ENCODE measurements at places on chromosomes 3 and 15.

GRCh38 chr3:124113485-124113884, 121.6 kb upstream of the ROPN1 start:
- DNase-seq, result no peak

DNA sequence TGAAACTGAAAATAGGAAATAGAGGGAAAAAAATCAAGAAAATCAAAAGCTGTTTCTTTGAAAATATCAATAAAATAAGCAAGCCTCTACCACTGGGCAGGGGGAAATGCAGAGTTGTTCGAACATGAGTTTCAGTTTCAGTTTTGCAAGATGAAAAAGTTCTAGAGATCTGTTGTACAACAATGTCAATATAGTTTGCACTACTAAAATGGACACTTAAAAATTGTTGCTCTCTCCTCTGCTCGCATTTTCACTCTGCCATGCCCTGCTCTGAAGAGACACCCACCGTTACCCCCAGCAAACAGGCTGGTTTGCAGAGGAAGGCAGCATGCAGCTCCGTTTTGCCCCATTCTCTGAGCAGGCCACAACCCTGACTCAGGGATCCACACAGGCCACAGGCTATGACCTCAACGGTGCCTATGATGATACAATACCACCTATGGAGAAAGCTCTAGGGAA, 64.5 kb downstream of the ZNF148 start:
- no peak for DNase-seq

- no peak for DNase-seq
Observed at GRCh38 chr3:186810336-186810996, 4.2 kb upstream of the RFC4 start.

GRCh38 chr15:39781967-39782302, 706 bp downstream of the FSIP1 start:
- DNase-seq, result no peak

GRCh38 chr3:79081335-79081734, 686.5 kb downstream of the ROBO1 start:
- DNase-seq, result no peak

DNA sequence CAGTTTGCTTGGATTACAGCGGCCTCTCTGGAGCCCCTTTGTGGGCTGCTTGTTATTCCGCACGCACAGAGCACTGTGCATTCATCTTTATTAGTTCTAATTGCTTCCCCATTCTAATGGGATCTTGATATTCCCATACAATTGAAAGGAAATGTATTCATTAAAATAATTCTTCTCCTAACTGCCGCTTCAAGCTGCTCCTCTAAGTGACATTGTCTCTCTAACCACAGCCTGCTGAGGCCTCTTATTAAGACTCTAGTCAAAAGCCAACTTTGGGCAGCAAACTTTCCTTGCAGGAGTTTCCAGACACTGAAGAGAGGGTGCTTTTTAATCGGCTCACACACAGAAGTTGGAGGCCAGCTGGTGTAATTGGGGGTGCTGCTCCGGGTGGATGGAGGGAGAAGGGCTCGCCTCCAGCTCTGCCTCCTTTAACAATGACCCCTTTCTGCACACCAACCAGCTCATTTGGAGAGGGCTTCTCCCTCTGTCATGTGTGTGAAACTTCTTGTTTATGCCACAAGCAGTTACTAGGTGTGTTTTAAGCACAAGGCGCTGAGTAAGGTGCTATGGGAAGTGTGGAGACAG, 5.6 kb upstream of the MAGEF1 start:
- DNase-seq, result no peak

DNA sequence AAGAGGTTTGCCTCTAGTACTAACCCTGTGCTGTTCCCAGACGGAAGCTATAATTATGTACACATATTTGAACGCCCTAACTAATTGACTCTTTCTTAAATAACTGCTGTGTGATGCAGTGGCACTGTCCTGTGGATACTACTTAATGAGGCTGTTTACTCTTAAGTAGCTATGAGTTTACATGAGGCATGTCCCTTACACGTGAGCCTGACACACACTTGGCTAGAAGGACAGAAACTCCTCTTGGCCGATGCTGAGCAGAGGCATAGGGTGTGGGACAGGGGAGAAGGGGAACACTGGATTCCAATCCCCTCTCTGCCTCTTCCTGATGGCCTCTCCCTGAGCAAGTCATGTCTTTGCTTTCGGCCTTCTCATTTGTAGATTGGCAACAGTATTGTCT, 21.9 kb downstream of the EHD4 start:
- no peak for DNase-seq

GRCh38 chr3:142315083-142315482, 89.7 kb upstream of the GK5 start:
- no peak for DNase-seq

DNA sequence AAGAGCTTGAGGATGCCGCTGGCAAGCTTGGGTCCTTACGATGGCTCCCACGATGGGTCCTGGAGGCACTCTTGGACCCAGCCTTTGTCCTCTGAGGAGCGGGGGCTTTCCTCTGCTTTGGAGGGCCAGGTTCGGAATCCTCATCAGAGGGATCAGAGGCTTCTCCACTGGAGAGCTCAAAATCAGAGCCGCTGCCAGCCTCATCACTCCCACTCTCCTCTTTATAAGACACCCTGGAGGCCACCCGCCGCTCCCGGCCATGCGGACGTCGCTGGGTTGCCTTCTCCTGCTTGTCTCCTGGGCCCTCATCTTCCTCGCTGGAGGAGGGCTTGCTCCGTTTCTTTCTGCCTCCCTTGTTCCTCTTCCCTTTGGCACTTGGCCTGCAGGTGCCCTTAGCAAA, 20.0 kb downstream of the XPC start:
- no peak for DNase-seq

DNA sequence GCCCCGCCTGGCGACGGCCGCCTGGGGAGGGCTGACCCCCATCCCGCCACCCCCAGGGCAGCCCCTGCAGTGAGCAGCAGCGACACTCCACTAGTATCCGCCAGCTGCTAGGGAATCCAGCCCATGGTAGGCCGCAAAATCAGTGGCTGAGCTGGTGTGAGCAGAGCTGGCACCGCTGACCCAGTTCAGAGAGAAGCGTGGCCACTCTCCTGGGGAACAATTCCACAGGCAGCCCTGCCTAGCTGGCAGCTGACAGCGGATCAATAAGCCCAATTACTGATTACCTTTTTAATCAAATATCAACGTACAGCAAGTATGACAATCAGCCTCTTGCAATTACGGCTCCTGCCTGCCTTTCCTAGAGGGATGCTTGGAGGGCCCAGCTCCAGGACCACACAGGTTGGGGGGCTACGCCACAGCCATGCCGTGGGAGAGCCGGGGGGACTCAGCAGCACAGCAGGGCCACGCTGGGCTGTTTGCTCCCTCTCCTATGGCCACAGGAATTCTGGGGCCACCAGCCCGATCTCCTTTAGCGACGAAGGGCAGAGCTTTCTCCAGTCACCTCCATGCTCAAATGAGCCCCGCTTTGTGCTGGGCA, 13.9 kb downstream of the DNAJB8 start:
- DNase-seq, result no peak

Measured in DMS153 (cell line).